Right lung (tissue), 10 donors: ENCODE measurements at places on chromosomes 1 and 21. TPM values are rescaled to one million over a fixed set of nuclear protein-coding genes. Genes with fewer than 3 reads are reported as not detected.

DNA sequence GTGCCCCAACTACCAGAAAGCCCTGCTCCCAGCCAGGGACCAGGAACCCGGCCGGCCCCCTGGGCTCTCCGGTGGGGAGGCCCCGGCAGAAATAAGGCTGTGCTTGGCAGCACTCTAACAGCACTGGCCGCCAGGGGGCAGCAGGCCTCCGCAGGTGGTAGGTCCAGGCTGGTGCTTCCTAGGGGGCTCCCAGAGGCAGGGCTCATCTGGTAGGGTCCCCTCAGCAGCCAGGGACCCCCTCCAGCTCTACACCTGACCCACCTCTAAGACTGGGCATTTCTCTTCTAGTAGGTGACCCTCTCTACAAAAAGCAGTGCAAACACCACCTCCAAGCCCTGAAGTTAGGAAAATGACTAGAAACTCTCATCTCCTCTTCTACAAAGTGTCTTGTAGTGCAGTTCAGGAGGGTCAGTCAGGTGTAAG lies 85.6 kb downstream of the STUM start:
- DNase-seq = peak; percentile 61

C1orf94 gene
- not detected for polyA plus RNA-seq

- peak; percentile 24 for DNase-seq
Measured at GRCh38 chr1:65431111-65431705, 10.7 kb downstream of the LEPR start.

GRCh38 chr1:20182415-20182814 lies 3.5 kb upstream of the UBXN10 start:
- DNase-seq = no peak

GRCh38 chr1:6071219-6071618 lies 25.5 kb downstream of the KCNAB2 start:
- DNase-seq = no peak

DNA sequence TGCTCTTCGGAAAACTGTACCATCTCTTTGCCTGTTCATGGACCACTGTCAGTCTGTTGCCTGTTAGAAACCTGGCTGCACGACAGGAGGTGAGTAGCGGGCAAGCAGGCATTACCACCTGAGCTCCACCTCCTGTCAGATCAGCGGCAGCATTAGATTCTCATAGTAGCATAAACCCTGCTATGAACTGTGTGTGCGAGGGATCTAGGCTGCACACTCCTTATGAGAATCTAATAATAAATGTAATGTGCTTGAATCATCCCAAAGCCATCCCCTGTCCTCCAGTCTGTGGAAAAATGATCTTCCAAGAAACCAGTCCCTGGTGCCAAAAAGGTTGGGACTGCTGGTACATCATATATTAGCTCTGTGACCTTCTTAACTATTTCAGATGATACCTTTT lies 110.0 kb downstream of the SMYD3 start:
- no peak for DNase-seq

DNA sequence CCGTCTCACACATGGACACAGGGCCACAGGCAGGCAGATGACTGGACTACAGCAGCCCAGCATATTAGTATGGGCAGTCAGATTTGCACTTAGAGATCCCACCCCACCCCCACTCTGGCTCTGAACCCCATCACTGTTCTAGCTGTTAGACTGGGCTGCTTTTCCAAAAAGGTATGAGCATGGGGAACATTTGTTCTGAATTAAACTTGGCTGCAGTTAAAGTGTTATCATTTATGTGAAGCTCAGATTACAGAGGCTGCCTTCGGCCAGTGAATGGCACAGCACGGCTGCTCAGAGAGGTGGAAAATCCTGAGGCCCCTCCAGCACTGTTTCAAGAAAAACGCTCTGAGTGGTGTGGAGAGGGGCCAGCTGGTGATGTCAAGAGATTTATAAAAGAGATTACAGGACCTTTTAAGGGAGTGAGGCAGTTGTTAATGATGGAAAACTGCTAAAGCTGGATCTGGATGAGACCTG lies 6.9 kb upstream of the NOS1AP start:
- peak; percentile 50 for DNase-seq

DNA sequence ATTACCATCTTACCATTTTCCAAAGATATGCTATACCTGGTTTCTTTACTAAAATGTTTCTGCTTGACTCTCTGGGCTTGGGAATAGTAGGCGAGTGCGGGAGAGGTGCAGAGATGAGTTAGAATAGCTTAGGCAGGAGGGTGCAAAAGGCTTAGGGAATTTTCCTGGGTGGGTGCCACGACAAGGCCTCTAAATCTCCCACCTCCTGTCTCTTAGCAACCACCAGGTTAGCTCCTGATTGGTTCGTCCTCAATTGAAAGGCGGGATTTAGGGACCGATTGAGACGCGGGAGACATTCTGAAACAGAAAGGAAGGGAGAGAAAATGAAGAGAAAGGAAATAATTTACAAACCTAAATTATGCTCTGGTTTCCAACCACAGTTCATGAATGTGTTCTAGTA lies 3.1 kb downstream of the ACKR1 start:
- no peak for DNase-seq

FCRL2 gene
- polyA plus RNA-seq = 0.27 TPM

GRCh38 chr1:198636391-198636790 lies 2.4 kb upstream of the PTPRC start:
- DNase-seq = no peak

CCDC18 gene
- polyA plus RNA-seq = 12.5 TPM

- no peak for DNase-seq
Measured at GRCh38 chr1:207801819-207802218, 50.0 kb downstream of the CD46 start.

GRCh38 chr1:151135433-151136385 lies 10.7 kb downstream of the SEMA6C start:
- no peak for DNase-seq

DNA sequence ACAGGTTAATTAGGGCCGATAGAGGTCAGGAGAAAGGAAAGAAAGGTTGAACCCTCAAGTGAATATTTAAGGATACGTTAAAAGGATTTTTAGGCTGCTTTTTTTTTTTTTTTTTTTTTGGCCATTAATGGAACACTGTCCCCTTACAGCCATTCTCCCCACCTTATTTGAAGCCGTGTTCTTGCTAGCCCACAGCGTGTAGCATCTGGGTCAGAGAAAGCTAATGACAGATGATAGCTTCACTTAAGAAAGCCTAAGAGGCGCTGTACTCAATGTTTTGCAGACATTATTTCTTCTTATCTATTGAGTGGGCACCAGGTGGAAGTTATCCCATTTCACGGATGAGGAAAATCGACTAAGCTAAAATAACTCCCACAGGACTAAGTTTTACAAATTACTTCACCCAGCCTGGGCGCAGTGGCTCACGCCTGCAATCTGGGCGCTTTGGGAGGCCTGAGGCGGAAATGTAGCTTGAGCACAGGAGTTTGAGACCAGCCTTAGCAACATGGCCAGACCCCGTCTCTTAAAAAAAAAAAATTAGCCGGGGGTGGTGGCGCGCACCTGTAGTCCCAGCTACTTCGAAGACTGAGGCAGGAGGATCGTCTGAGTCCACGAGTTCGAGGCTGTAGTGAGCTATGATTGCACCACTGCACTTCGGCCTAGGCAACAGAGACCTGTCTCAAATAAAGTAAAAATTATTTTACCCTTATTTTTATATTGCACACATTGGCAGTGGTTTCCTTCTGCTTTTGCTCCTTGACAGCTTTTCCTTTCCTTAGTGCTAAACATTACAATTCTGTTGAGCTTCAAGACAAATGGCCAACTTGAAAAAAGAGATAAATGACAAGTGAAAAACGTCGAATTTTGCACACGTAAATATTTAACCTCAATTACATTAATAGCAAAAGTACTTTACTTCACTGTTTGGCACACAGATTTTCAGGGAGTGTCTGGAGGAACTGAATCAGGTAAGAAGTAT lies 1.1 kb upstream of the PHTF1 start:
- no peak for DNase-seq

ANGPTL3 gene
- 0.39 TPM for polyA plus RNA-seq

HOOK1 gene
- 42.7 TPM for polyA plus RNA-seq

DNA sequence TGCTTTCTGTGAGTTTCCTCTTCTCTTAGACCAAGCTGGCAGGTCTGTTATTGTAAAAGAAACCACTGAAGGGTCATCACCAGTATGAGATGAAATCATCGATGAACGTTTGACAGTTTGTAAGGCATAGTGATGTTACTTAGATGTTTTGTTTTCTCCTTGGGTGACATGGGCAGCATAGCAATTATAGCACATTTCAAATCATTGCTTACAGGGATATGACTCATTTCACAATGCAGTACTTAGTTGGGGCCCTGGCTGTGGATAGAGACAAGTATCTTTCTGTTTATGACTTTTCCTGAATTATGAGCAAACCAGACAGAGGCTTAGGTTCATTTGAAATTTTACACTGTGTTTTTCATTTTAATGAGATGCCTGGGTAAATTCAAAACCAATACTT lies 313.0 kb downstream of the RWDD3 start:
- no peak for DNase-seq

FAM3B gene
- polyA plus RNA-seq = 8.6 TPM

GRCh38 chr21:46066591-46067331 lies 31.2 kb upstream of the COL6A2 start:
- DNase-seq = peak; percentile 60

ILDR2 gene
- 0.48 TPM for polyA plus RNA-seq

- DNase-seq = no peak
Measured at GRCh38 chr21:44556879-44557278, 1.7 kb downstream of the KRTAP10-3 start.

- no peak for DNase-seq
Measured at GRCh38 chr1:156905651-156906050, 12.1 kb downstream of the PEAR1 start.

DNA sequence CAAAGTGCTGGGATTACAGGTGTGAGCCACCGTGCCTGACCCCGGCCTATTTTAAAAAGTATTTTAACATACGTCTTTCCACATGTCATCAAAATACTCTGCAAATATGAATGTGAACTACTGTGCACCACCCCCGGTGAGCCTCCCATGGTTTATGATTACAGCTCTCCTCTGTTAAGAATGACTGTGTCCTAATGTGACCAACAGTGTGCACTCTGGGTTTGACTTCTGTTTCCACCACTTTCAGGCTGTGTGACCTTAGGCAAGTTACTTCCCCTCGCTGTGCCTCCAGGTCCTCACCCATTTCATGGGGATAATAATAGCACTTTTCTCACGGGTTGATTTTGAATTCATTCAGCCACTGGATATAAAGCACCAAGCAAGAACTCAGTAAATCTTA lies 14.7 kb downstream of the AMPD2 start:
- no peak for DNase-seq

GRCh38 chr1:246533371-246533905 lies 26.4 kb upstream of the SMYD3 start:
- no peak for DNase-seq

VANGL2 gene
- 37.2 TPM for polyA plus RNA-seq

DNA sequence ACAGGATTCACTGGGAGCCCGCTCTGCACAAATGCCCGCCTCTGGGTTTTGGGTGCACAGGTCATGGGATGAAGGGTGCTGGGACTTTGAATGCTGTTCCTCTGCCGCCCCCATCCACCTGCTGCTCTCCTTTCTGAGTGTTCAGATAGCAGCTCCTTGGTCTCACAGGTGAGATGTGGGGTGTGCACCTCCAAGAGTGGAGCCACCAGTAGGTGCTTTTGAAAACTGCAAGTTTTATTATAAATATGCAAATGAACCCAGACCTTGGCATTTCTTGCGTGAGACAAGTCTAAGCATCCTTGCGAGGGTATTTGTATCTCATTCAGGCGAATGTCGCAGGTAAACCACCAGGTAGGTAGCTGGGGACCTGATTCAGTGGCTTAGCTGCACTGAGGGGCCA lies 30.2 kb downstream of the OBSCN start:
- DNase-seq = no peak

GRCh38 chr1:223223091-223223995 lies 80.3 kb upstream of the TLR5 start:
- no peak for DNase-seq

TRABD2B gene
- polyA plus RNA-seq = 4.0 TPM

GRCh38 chr1:87795615-87796337 lies 467.1 kb downstream of the LMO4 start:
- DNase-seq = no peak

OLIG2 gene
- polyA plus RNA-seq = not detected

GRCh38 chr1:214422137-214422671 lies 129.2 kb downstream of the PTPN14 start:
- no peak for DNase-seq

GRCh38 chr1:75412616-75413015 lies 198.3 kb downstream of the SLC44A5 start:
- DNase-seq = no peak

GRCh38 chr1:70372426-70372825 lies 17.9 kb upstream of the ANKRD13C start:
- DNase-seq = no peak

- no peak for DNase-seq
Measured at GRCh38 chr1:36464605-36465393, 615 bp upstream of the MRPS15 start.

GRCh38 chr1:56502700-56503245 lies 76.6 kb downstream of the PLPP3 start:
- DNase-seq = no peak

- peak; percentile 17 for DNase-seq
Measured at GRCh38 chr1:44347280-44347679, 7.8 kb downstream of the ERI3 start.

- DNase-seq = no peak
Measured at GRCh38 chr1:60394436-60394835, 320.9 kb upstream of the C1orf87 start.

- no peak for DNase-seq
Measured at GRCh38 chr1:87799451-87799850, 470.8 kb downstream of the LMO4 start.

DNA sequence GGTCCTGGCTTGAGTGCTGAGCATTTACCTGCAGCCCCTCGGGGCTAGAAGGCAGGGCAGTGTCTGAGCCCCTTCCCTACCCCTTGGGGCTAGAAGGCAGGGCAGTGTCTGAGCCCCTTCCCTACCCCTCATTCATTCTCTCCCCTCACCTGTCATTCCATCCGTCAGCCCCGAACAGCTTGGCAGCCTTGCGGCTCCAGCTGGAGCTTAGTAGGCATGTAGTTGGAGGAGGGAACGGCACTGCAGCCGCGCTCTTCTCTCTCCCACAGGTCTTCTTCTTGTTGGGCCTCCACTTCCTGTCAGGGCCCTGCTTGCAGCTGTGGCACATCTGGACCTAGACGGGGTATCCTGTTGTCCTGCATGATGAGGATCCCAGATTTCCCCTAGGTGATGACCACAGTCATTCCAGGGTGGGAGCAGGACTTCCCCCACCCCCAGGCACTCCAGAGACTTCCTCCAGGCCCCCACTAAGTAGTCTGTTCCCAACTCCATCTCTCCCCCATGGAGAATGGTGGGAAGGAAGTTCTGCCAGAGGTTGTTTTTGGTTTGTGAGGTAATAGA lies 22.2 kb downstream of the MAPKAPK2 start:
- no peak for DNase-seq
